Cardiac fibroblast (primary cell): ENCODE measurements at places on chromosomes 5 and 9.

GRCh38 chr5:145245354-145245753 is 589.8 kb downstream of the PRELID2 start:
- peak; percentile 68 for DNase-seq

DNA sequence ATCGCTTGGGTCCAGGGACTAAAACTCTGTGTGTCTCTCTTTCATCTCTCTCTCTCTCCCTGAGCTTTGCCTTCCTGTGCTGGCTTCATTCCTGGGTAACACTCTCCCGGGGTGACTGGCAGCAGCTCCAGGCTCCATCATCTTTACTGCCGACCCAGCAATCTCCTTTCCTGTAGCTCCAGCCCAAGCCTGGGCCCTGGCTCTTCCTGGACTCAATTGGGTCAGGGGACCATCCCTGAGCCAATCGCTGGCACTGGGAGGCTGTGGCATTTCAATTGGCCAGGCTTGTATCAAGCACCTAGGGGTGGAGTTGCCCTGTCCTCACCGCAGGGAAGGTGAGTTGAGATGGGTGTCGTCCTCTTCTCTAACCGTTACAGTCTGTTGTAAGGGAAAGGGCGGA is 31.9 kb downstream of the FAM240B start:
- DNase-seq, result no peak

- DNase-seq, result peak; percentile 98
Observed at GRCh38 chr9:69174616-69175463, 763 bp downstream of the TJP2 start.

DNA sequence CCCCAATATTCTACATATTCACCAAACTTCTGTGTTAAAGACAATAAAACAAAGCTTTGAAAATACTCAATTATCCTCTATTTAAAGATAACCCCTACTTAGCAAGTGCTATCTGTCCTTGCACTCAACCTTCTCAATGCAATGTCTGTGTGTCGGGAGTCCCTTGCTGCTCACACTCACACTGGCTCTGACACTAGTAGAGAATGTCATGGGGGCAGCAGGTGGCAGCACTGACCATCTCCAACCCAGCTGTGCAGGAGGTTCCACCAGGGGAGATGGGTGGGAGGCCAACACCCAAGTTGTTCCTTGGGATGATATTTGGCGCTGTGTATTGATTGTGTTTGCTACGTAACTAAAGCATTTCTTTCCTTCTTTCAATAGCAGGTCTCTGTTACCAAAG is 59.4 kb upstream of the SIMC1 start:
- no peak for DNase-seq
